ENCODE measurements at places on chromosomes 5 and 9.

DNA sequence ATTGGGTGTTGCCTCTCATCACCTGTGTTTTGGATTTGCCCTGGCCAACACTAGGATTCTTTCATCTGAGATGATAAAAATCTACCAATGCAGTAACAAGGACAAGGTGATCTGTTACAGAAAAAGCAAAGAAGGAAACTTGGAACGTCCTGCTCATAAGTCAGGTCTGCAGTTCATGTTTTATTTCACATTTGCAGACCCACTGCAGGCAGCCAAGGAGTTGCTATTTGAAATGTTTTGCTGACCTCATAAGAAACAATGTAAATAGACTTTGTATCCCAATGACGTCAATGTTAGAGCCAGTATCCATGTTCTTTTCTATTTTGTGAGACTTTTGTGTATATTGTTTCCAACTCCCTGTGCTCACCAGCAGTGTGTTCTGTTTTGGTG, 312.9 kb downstream of the DEPDC1B start:
- no peak for DNase-seq

GRCh38 chr9:82369251-82369945, 380.8 kb downstream of the SPATA31D1 start:
- no peak for DNase-seq

GRCh38 chr5:59067956-59068656, 485.2 kb downstream of the RAB3C start:
- no peak for DNase-seq

DNA sequence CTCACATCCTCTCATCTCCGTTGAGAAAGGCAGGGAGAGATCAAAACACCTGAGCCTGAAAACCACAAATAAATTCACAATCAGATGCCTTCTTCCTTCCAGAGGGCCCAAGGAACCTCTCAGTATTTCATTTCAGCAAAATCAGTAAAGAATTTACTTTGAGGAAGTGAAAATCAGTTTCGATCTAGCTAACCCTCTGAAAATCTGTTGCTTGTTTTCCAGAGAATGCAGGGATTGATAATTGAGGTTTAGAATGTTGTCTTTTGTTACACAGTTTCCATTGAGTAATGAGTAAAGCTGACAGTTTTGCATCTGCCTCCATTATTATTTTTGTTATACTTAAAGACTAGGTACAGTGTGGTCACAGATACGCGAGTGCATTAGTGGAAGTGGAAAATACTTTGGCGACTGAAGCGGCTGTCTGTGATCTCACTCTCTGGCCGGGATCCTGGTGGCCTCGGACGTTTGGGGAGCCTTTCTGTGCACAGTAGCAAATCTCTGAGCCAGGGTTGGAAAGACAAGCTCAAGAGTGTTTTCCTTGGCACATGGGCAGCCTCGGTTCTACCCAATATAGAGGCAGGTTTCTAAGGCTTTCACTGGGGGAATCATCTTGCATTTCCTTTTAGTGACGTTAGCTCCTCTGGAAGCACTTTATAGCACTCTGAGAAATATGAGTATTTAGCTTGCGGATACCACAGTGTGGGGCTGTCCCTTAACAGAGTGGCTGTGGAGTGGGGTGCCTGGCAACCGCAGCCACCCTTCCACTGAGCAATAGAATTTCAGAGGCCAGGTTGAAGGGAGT, 32.2 kb upstream of the ANGPTL2 start:
- DNase-seq = no peak

DNA sequence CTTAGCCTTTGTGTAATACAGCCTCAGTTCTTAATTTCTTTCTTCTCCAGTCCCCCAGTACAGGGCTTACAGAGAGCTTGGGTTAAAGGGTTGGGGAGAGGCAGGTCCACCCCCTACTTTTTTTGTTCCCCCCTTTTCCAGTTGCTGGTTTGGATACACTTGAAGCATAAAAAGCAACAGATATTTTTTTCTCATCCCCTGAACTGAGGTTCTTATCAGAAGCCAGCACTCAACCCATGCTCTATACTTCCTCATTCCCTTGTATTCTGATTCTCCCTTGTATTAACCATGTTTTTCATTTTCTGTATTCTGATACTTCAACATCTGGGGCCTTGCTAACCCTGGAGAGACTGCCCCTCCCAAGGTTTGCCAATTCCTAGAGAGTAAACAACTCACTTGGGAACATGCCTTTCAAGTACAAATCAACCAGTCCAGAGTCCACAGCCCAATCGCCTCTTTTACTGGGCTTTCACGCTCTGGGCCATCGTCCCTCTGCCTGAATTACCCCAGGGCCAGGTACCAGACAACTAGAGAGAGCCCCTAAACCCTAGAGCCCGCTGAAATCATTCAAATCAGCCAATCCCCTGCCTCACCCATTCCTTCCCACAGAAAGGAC, 333.4 kb upstream of the PUM3 start:
- no peak for DNase-seq

GRCh38 chr5:113524927-113525326, 11.4 kb downstream of the YTHDC2 start:
- no peak for DNase-seq

DNA sequence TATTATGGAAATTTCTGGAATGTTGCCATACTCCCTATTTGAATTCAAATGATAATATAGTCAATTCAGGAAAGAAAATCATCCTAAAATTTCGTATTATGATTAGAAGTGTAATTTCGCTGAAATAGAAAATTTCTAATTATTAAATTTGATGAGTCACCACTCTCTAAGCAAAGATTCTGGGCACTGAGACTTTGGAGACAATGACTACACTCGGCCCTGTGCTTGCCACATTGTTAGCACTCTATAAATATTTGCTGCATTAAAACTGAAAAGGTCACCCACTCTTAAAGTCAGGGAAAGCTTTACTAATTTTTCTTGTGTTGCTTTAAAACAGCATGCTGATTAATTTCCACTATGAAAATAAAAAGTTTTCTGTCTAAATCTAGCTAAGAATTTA, 240.3 kb downstream of the TLE4 start:
- DNase-seq = no peak
